ENCODE measurements at places on chromosomes 1 and 21.

- DNase-seq, result no peak
Measured at GRCh38 chr1:47679826-47680225, 242.0 kb downstream of the FOXD2 start.

- DNase-seq, result no peak
Measured at GRCh38 chr21:44259082-44259705, 2.5 kb downstream of the DNMT3L start.

DNA sequence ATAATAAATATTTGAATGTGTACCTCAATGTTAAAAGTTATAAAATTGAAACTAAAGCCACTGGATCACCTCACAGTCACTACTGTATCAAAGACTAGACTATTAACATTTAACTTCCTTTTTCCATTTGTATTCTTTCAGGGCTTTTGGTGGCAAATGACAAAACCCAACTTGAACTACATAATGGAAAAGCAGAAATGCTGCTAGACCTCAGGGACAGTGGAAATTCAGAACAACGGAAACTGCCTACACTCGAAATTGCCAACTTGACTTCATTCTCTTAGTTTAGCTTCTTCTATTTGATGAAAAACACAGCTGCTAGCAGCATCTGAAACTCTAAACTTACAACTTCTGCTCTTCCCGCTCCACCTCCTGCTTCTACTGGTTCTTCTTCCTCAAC lies 34.9 kb upstream of the NTNG1 start:
- no peak for DNase-seq

DNA sequence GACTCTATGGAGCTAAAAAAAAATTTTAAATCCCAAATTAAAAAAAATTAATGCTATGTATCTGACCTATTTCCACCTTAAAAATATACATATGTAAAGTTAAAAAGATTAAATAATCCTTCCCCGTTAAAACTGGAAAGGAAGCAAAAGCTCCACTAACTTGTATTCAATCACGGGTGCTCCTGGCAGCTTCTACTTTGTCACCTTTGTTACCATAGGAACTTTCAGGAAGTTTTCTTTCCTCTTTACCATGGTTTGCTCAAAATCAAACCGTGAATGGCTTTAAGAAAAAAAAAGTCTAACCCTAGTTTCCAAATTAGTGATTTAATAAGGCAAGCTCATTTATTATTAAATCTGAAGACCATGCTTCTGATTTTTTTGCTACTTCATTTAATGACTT lies 3.5 kb downstream of the GPATCH2 start:
- DNase-seq, result no peak

Measured in stimulated activated CD8-positive, alpha-beta memory T cell treated with anti-CD3 and anti-CD28 coated beads, Interleukin-4, amount 100 ng/mL, for 1 hour (primary cell).